Left kidney (tissue), 8 donors: ENCODE measurements at places on chromosomes 13 and 19.

DNA sequence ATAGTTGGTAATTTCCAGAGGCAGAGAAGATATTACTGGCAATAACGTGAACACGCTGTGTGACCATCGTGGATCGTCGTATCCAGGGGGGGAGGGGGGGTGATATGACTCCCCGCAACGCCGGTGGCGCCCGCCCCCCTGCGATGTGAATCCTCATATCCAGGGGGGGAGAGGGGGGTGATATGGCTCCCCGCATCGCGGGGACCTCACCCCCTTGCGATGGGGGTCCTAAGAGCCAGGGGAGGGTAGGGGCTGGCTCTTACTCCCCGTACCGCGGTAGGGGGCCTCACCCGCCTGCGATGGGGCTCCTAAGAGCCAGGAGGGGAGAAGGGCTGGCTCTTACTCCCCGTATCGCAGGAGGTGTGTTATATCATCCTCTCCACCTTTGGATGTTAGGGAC lies 31.3 kb upstream of the RGCC start:
- DNase-seq = no peak

DNA sequence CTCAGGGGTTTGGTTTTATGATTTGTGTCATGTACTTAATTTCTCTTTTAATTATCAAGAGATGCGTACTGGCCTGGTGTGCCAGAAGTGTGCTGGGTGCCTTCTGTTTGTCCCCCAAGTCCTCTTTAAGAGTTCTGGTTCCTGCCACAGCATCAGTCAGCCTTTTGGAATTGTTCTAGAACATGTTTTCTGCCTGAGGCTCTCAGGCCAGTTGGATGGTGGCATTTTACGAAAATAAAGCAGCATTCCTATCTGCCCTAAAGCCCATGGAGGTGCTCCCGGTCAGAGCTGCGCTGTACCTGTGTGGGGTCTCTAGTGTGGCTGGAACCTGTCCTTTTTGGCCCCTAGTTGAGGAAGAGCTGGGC lies 54.1 kb downstream of the TSSK6 start:
- no peak for DNase-seq

- DNase-seq = no peak
Measured at GRCh38 chr19:42057846-42058245, 12.2 kb downstream of the GRIK5 start.

GRCh38 chr19:40650749-40651305 lies 39.6 kb downstream of the NUMBL start:
- DNase-seq = no peak

DNA sequence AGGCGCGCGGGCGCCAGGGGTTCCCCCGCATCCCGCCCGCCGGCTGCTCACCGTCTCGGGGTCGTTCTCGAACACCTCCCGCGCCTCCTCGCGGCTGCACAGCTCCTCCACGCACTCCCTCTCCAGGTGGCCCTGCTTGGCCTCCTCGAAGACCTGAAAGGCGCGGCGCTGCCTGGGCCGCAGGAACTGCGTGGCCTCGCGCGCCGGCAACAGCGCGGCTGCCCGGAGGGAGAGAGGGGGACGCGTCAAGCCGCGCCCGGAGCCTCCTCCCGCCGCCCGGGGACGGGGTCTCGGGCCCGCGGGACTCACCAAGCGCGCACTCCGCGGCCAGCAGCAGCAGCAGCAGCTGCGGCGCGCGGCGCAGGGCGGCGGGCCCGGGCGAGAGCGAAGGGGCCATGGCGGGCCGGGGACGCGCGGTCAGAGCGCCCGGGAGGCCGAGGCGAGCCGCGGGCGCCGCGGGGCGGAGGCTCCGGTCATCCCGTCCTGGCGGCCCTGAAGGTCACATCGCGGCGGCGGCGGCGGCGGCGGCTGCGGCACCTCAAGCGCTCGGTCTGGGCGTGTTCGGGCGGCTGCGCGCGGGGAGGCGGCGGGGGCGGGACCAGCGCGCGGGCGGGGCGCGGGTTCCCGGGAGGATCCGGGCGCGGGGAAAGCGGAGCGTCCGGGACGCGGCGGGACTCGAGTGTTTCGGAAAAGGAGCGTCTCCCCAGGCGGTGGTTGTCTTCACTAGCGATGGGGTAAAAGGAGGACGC lies at the start of gene GAS6:
Gene GAS6, minus strand, starts transcription at position 553 of the 749 bp plus-strand sequence. Its CDS starts 156 bp downstream, at position 397.
- no peak for DNase-seq

GRCh38 chr19:33436360-33437345 lies 63.1 kb downstream of the CEBPG start:
- DNase-seq = no peak

DNA sequence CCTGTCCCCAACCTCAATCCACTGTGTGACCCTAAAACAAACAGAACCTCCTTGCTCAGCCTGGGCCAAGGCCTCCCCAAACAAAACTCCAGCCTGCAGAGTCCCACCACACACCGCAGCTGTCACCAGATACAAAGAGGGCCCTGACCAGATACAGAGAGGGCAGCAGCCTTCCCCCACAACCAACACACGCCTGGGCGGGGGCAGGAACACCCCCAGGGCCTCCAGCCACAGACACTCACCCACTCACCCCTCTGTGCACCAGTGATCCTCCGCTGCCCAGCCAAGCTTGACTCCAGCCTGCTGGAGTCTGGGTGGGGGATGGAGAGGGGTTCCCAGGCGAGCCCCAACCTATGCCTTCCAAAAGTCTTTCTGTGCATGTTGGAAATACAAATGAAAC lies 5.9 kb upstream of the CIRBP start:
- DNase-seq = no peak

- DNase-seq = no peak
Measured at GRCh38 chr19:54434873-54435214, 14.2 kb upstream of the LENG8 start.

DNA sequence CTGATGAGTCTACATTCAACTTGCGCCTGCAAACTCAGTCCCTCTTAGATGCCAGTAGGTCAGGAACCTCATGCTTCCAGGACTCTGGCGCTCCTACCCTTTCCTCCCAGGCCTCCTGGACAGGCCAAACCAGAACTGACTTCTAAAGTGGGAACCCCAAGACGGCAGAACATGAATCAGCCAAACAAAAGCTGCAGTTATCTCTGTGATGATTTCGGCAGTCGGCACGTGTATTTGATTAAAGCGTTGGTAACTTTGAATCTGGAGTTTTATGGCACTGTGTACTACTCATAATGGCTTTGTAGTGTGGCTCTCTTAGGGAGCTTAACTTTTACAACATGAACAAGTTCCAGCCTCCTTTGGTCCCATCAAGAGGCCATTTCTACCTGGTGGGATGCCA lies 13.7 kb downstream of the ACTN4 start:
- DNase-seq = no peak

DNA sequence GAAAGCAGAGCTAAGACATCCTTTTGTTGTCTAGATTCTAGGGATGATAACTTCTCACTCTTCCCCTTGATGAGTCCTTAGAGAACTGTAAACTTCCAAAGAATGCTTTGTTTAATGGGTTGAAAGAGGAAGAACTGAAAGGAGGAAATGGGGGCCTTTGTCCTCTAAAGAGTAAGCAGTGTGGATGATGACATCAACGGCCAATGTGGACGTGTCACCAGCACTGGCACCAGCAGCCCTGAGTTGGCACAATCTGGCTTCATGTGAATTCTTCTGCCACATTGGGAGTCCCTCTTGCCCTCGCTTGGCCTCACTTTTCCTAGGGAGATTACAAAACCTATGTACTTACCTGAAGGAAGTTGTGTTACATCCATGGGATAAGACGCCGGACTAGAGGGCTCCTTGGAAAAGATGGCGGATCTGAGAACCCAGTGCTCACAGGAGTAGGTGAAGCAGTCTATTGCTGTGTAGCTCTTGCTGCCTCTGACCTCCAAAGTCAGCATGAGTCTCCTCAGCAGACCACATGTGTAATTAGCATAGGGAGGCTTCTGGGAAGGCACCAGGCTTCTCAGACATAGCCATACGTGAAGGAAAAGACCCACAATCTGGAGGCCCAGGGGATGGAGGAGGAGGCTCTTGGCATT lies 62.8 kb downstream of the RGCC start:
- DNase-seq = no peak

GRCh38 chr13:40456979-40457553 lies 209.4 kb downstream of the FOXO1 start:
- no peak for DNase-seq

DNA sequence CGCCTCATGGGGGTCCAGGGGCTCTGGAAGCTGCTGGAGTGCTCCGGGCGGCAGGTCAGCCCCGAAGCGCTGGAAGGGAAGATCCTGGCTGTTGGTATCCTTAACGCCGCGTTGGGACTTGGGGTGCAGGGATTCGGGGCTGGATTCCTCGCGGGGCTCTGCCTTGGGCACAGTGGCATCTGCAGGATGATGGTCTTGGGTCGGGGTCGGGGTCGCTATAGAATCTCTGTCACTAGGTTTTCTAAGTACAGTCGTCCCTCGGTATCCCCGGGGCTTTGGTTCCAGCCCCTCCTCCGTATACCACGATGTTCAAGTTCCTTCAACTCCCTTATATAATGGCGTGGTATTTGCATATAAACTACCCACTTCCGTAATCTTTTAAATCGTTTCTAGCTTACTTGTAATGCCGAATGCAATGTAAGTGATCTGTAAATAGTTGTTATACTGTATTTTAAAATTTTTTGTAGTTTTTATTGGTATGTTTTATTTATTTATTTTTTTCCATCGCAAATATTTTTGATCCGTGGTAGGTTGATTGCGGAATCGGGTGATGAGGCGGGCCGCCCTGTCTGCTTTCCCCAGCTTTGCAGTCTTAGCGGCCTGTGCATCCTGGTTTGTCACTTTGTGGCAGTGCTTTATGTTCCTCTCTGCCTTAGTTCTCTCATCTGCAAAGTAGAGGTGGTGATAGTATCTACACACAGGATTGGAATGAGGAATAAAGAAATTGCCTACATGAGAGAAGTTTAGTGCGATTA lies 606 bp downstream of the ERCC5 start:
- DNase-seq = peak; percentile 35

GRCh38 chr19:6217752-6218334 lies 61.9 kb downstream of the MLLT1 start:
- no peak for DNase-seq
